ENCODE measurements at places on chromosomes 16 and 17. TPM values are rescaled to one million over a fixed set of nuclear protein-coding genes. Genes with fewer than 3 reads are reported as not detected.
A peak's percentile ranks its signal among the peaks of the same experiment; 100 is the strongest.

The POLR3E gene
- 66.9 TPM for total RNA-seq

The SMTNL2 gene
- total RNA-seq = not detected

The ITGB4 gene
- 1.8 TPM for total RNA-seq

The UNC45B gene
- 0.11 TPM for total RNA-seq

The CCL16 gene
- total RNA-seq = not detected

The MKS1 gene
- total RNA-seq = 24.8 TPM

The GDPD1 gene
- total RNA-seq = 1.3 TPM

The VPS35L gene
- 32.1 TPM for total RNA-seq

The TMEM235 gene
- total RNA-seq = not detected

The TMEM100 gene
- total RNA-seq = not detected

DNA sequence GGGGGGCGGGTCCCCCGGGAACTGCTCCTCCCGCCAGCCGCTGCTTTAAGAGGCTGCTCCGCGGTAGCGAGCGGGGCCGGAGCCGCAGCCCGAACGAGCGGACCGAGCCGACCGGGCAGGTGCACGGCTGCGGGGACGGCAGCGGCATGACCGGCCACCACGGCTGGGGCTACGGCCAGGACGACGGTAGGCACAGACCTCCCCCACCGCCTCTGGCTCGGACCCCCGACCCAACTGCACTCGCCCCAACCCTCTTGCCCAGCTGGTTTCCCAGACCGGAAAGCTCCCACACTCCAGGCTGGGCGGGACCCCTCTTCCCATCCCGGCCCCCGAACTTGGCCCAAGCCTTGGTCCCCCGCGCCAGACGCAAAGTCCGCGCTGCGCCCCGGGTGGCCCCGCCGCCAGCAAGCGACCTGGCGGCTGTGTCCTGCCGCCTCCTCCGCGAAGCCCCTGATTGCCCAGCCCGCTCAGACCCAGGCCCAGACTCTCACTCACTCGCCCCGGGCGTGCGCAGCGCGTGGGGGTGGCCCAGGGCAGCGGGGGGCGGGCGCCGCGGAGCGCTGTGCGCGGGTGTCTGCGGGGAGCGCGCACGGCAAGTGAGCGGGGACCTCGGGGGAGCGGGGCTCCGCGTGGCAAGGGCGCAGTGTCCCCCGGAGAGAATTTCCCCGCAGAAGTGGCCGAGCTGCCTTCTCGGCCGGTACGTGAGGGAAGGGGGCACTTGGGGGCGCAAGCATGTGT, at the start of gene CA7:
Gene CA7 (plus strand): TSS at position 73 of the 738 bp plus-strand sequence. CDS start 74 bp downstream, at position 147.
- peaks cover 40% of the 10 kb centered on the region for H3K27me3 ChIP-seq
- no peak for DNase-seq
- no peaks in the 10 kb centered on the region for H3K36me3 ChIP-seq

- no peak overlapping the region for H3K4me3 ChIP-seq
- peaks cover 4% of the 10 kb centered on the region for H3K27me3 ChIP-seq
- DNase-seq = no peak
- H3K27ac ChIP-seq = no peak overlapping the region
Observed at GRCh38 chr16:19853742-19854542, 30.7 kb downstream of the GPRC5B start.

- peaks cover 12% of the 10 kb centered on the region for H3K27me3 ChIP-seq
- no peaks in the 10 kb centered on the region for H3K36me3 ChIP-seq
- DNase-seq = no peak
- H3K4me1 ChIP-seq = no peaks in the 10 kb centered on the region
Observed at GRCh38 chr16:27899736-27900135, 163.8 kb downstream of the GSG1L start.

GRCh38 chr17:62600805-62601204, 26.7 kb upstream of the MRC2 start:
- DNase-seq = no peak
- peaks cover 47% of the 10 kb centered on the region for H3K36me3 ChIP-seq
- H3K27ac ChIP-seq = no peak overlapping the region
- H3K4me3 ChIP-seq = no peak overlapping the region

DNA sequence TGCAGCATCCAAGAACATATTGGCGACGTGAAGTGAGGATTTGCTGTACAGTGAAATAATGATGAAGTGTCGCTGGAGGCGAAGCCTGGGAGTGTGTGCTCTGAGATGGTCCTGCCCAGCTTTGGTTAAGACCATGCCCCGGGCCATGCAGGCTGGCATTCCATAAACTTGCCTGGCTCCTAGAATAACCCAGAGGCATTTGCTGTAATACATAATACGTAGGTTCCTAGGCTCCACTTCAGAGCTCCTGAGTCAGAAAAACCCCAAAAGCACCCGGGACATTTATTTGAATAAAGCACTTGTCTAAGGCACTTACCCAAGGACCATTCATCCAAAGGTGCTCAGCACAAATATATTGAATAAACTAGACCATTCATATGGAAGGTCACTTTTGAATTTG, 279.3 kb downstream of the ABCC12 start:
- no peaks in the 10 kb centered on the region for H3K36me3 ChIP-seq
- H3K27ac ChIP-seq = no peak overlapping the region
- H3K4me1 ChIP-seq = no peaks in the 10 kb centered on the region
- H3K4me3 ChIP-seq = no peak overlapping the region

DNA sequence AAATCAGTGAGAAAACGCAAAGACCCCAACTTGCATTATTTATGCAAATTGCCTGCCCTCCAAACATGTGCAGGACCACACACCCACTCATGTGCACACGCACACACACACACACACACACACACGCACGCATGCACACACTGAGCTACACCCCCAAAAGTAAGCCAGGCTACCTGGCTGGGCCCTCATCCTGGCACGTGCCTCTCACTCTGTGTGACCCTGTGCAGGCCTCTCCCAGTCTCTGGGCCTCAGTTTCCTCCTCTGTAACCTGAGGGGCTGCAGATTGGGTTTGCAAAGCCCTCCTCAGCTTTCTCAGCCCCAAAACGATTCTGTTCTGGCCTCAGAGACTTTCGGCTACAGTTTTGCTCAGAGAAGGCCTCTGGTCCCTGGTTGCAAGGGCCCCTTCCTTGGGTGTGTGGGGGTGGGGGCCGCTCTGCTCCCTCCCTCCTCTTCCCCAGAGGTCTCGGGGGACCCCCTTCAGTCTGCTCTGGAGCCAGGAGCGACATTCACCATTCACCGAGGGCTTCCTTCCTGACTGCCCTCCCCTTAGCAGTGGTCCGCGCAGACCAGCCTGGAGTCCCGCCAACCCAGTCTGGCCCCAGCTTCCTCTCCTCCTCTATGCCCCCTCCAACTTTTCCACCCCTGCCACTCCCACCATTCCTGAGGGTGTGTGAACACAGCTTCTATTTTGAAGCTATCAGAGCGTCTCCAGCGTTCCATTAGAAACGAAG, 5.4 kb upstream of the PIK3R6 start:
- no peak for DNase-seq
- no peaks in the 10 kb centered on the region for H3K27me3 ChIP-seq
- H3K36me3 ChIP-seq = peaks cover 4% of the 10 kb centered on the region
- no peak overlapping the region for H3K4me3 ChIP-seq
- peaks cover 19% of the 10 kb centered on the region for H3K4me1 ChIP-seq
- no peak overlapping the region for H3K27ac ChIP-seq

- H3K4me3 ChIP-seq = peak within 1 kb of the TSS; percentile 97
- no peaks in the 10 kb centered on the region for H3K27me3 ChIP-seq
- H3K36me3 ChIP-seq = peaks cover 52% of the 10 kb centered on the region
- H3K4me1 ChIP-seq = peaks cover 45% of the 10 kb centered on the region
- H3K27ac ChIP-seq = peak within 1 kb of the TSS; percentile 97
- DNase-seq = peak; percentile 93
Observed at GRCh38 chr17:58351831-58352595, at the start of gene SUPT4H1. Gene SUPT4H1, minus strand, starts transcription at chr17:58352201. Its CDS starts 66 bp downstream, at chr17:58352135.

DNA sequence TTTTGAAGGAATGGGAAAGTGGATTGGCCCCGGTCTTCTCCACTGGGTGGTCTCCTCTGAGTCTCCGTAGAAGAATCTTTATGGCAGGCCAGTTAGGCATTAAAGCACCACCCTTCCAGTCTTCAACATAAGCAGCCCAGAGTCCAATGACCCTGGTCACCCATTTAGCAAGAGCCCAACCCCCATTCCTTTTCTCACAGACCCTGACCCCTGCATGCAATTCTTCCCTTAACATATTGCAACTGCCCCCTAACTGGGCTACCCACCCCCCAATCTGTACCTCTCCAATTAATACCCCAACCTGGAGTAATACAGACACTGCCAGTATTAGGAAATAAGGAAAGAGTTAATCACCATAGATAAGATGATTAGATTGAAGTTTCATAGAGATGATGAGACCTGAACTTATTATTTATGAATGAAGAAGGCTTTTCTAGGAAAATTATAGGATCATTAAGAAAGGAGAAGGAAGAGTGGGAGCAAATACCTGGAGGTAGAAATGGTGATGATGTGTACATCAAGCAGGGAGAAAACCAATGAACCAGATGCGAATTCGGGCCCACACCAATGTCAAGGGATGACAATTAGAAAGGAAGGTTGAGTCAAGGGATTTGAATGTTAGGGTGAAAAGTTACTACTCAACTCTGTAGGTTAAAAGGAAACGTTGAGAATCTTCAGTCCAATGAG, 2.4 kb downstream of the CCL2 start:
- no peak overlapping the region for H3K27ac ChIP-seq
- H3K36me3 ChIP-seq = no peaks in the 10 kb centered on the region
- H3K4me3 ChIP-seq = no peak overlapping the region
- peaks cover 3% of the 10 kb centered on the region for H3K4me1 ChIP-seq
- peaks cover 16% of the 10 kb centered on the region for H3K27me3 ChIP-seq

DNA sequence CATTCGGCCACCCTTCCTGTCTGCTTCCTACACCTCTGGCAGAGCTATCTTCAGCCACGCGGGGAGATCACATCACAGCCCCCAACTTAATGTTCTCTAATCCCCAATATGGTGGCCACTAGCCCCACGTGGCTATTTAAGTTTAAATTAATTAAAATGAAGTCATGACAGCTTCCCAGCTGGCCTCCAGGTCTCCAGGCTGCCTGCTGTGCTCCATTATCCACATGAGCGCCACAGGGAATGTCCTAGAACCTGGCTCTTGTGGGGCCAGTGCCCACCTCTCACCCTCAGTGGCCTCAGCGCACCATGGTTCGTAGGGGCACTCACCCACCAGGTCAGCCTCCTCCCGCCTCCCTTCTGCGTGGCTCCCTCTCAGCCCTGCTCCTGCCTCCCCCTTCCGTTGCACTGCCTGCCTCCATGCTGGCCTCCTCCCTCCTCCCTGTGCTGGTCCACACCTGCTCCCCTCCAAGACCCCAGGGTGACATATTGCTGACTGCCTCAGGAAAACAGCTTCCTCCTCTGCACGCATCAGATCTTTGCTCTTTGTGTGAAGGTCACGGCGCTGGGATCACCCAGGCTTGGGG, 47.7 kb downstream of the IRF8 start:
- H3K36me3 ChIP-seq = peaks cover 4% of the 10 kb centered on the region
- DNase-seq = no peak
- H3K4me1 ChIP-seq = peaks cover 81% of the 10 kb centered on the region
- H3K4me3 ChIP-seq = peak overlapping the region; percentile 66
- peak overlapping the region; percentile 96 for H3K27ac ChIP-seq

DNA sequence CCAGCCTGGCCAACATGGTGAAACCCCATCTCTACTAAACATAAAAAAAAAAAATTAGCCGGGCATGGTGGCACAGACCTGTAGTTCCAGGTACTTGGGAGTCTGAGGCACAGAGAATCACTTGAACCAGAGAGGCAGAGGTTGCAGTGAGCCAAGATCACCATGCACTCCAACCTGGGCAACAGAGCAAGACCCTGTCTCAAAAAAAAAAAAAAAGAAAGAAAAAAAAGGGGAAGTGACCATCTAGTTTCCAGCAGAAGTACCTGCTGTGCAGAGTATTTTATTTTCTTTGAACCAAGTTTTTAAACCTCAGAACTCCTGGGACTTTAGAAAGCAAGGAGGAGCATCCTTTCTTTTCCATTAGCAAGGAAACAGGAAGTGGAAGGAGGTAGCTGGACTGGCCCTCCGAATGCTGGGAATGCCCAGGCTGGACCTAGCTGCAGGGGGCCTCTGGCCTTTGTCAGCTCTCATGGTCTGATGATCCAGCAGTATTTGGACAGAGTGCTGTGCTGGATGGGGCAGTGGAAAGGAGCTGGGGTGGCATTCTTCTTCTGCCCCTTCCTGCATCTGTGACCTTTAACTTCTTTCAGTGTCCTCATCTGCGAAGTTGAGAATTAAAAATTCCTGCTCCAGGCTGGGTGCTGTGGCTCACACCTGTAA, 6.6 kb downstream of the GID4 start:
- peaks cover 20% of the 10 kb centered on the region for H3K4me1 ChIP-seq
- H3K27ac ChIP-seq = no peak overlapping the region
- H3K4me3 ChIP-seq = no peak overlapping the region
- peaks cover 11% of the 10 kb centered on the region for H3K36me3 ChIP-seq
- no peak for DNase-seq
- H3K27me3 ChIP-seq = no peaks in the 10 kb centered on the region

DNA sequence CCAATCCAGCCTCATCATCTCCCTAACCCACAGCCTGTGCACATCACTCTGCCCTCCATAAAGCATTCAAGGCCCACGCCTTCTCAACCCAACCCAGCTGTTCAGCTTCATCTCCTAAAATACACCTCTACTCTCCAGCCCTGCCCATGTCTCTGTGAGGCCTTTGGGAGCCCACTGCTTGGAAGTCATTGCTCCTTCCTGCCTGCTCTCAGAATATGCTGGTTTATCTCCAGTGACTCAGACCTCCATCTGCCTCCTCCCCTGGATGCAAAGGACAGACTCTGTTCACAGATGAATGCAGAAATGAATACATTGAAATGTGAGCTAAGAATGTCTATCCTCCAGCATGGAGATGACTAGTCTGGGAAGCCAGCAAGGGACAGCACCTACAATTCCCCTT, 19.0 kb downstream of the KCNG4 start:
- H3K27me3 ChIP-seq = peaks cover 2% of the 10 kb centered on the region
- H3K36me3 ChIP-seq = no peaks in the 10 kb centered on the region

DNA sequence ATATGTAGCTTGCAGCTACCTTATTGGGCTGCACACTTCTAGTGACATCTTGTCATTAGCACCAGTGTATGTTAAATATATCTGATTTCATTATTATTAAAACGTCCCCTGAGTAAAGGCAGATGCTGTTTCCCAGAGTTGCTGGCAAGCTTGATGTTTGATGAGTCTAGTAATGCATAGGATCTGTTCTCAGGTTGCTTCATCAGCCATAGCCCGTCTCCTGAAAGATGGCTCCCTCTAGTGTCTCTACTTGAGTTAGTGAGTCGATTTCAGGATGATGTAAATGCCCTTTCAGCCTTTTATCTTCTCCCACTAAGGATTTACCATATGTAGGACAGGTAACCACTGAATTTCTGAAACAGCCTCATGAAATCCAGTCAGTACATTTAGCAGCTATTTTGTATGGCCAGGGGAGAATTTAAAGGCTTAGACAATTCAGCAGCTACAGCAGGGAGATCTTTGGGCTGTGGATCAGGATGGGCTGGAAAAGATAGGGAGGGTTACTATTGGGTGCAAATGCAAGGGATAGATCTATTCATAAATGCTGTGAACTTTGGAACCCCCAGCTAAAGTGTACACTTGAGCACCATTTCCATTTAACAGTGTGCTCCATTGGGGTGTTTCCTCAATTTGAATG, 376.3 kb downstream of the CNTNAP4 start:
- no peaks in the 10 kb centered on the region for H3K36me3 ChIP-seq
- H3K4me3 ChIP-seq = no peak overlapping the region
- no peaks in the 10 kb centered on the region for H3K27me3 ChIP-seq
- no peak overlapping the region for H3K27ac ChIP-seq
- DNase-seq = peak; percentile 4
- no peaks in the 10 kb centered on the region for H3K4me1 ChIP-seq

GRCh38 chr17:64500487-64500859, 3.6 kb upstream of the POLG2 start:
- H3K4me1 ChIP-seq = peaks cover 71% of the 10 kb centered on the region
- H3K27me3 ChIP-seq = no peaks in the 10 kb centered on the region
- no peak for DNase-seq

Measured in activated CD8-positive, alpha-beta T cell treated with anti-CD3 and anti-CD28 coated beads for 36 hours (primary cell).